OCI-LY7 (cell line): ENCODE measurements at places on chromosomes 5 and 9.

GRCh38 chr5:132422720-132423437 lies 53.4 kb downstream of the SLC22A5 start:
- DNase-seq = peak; percentile 69

DNA sequence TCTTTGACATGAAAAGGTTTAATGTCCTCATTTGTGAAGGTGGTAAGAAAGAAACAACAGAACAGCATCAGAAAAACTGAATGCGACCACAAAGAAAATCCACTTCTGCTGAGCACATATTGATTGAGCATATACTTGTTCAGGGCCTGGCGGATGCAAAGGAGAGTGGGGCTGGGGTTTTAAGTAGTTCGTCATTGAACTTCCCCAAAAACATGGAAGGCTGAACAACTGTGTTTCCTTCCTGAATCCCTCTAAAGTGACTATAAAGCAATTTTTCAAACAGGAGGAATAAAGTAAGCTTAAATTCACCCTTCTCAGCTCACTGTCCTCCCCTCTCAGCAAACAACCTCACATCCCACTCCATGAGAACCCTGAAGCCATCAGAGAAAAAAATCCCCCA lies 262.9 kb downstream of the AGTPBP1 start:
- DNase-seq = no peak

DNA sequence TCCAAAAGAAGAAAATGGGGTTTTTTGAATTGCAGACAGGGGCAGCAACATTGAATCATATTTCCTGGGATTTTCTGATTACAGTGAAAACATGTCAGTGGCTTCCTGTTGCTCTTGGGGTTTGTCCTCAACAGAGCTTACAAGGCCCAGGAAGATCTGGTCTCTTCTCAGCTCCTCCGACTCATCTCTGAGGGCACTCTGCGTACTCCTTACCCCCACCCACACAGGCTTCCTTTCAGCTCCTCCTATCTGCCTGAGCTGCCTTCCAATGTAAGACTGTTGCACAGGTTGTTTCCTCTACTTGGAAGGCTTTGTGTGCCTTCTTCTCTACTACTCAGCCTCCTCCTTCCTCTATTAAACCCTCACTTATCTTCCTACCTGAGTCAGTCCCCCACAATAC lies 245.1 kb upstream of the MEF2C start:
- no peak for DNase-seq

GRCh38 chr5:76552546-76552945 lies 70.7 kb downstream of the F2RL2 start:
- no peak for DNase-seq

- peak; percentile 92 for DNase-seq
Measured at GRCh38 chr5:139669662-139670368, 21.7 kb downstream of the CXXC5 start.

DNA sequence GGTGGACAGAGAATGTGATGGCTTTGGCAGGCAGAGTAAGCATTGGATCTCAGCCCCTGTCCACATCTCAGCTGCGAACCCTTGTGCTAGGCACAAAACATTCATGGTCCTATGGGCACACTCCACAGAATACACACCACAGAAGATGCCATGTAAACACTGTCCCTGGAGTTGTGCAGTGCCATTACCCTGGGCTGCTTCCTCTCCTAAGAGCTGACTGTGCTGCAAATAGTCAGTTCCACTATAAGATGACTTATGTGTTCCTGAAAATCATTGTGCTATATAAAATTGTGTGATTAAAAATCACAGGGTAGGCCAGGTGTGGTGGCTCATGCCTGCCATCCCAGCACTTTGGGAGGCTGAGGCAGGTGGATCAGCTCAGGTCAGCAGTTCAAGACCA lies 31.9 kb upstream of the ATP6V1G1 start:
- DNase-seq = no peak

- no peak for DNase-seq
Measured at GRCh38 chr5:136192015-136192525, 892 bp downstream of the SMIM32 start.

GRCh38 chr5:32848681-32849080 lies 137.6 kb downstream of the NPR3 start:
- no peak for DNase-seq

GRCh38 chr5:51902512-51902911 lies 519.3 kb downstream of the ISL1 start:
- no peak for DNase-seq

DNA sequence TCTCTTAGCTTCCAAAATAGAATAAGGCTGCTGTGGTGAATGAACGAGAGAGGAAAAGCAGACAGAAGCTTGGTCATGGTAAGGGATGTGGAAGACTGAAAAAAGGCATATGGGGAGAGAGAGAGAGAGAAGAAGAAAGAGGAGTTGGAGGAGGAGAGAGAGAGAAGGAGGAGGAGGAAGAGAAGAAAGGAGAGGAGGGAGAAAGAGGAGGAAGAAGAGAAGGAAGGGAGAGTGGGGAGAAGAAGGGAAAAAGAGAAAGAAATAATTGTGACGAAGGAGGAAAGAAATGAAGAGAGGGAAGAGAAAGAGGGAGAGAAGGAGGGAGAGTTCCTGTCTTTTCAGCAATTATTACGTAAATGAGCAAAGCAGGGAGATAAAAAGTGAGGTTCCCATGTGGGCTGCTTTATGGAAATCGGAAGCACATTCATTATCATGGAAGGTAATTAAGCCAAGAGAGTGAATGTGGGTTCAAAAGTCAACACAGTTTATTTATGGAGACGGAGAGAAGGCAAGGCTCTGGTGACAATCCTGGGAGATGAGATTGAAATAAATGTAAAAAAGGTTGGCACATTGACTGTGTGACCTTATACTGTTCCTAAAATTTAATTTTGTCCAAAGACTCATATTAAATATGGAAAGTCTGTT lies 611.2 kb downstream of the KIF4B start:
- no peak for DNase-seq

- DNase-seq = no peak
Measured at GRCh38 chr9:15371448-15371845, 51.2 kb upstream of the SNAPC3 start.

DNA sequence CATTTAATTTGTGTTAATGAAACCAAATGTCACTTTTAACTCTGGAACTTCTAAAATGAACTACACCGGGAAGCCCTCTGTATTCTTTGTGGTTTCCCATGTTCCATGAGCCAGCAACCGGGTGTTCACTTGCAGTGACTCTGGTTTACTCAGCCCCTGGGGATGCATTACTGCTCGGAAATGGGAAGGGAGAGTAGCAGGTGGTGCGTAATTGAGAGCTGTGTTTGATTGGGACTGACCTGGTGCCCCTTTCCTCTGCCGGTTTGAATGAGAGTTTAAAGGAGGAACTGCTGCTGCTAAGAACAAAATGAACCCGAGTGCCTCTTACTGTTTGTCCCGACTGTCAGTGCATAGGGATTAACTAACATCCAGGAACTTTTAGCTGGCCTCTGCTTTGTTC lies 100.1 kb upstream of the DHFR start:
- DNase-seq = peak; percentile 51

DNA sequence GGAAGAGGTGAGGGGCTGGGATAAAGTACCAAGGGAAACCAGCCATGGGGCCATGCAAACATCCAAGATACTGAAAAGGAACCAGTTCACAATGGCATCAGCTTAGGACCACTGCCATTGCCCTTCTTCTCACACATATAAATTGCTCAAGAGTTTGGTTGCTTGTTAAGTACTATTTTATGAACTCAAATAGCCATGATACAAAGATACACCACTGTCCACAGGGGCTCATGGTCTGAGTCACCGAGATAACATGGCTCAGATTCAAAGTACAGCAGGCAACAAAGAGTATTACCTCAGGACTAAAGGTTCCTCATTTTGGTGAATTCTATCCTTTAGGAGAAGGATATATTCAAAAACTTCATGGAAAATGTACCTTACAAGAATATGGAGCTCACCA lies 55.6 kb downstream of the FANCC start:
- no peak for DNase-seq

- DNase-seq = no peak
Measured at GRCh38 chr5:53501054-53501453, 20.6 kb downstream of the FST start.

- DNase-seq = no peak
Measured at GRCh38 chr9:99389087-99390033, 167.3 kb downstream of the SEC61B start.

DNA sequence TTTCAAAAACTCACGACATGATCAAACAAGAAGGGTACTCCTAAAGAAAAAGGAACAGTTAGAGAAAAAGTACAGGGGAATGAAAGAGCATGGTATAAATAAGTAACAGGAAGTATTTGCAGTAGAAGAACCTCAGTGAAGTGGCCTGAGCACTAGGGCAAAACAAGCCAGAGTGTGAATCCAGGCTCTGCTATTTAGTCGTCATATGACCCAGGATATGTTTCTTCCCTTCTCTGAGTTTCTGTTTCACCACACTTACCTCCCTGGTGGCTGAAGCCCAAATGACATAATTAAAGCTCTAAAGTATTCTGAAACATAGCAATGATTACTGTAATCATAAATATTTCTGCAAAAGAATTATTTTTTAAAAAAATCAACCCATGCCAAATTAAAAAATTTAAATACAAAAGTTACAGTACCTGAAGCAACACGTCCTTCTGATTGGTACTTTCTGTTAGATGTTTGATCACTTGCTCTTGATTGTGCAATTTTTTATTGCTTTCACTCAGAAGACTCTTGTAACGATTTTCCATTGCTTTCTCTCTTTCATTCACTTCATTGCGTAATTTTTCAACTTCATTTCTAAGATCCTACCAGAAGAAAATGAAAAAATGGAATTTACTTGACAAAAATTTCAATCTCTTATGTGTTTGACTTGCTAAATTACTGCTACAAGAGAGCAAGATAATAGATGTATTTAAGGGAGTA lies 88.9 kb downstream of the CDK5RAP2 start:
- no peak for DNase-seq

DNA sequence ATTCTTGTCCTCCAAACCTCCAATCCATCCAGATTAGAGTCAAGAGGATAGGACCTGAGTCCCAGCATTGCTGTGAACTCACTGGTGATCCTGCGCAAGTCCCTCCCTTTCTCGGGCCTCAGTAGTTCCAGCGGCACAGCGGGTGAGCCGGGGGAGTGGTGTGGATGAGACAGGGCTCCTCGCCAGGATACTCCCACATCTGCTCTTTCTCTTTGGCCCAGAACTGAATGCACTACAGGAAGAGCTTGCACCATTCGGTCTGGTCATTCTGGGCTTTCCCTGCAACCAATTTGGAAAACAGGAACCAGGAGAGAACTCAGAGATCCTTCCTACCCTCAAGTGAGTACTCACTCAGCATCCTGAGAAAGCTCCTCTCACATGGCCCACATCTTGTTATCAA lies 6.3 kb downstream of the GPX3 start:
- DNase-seq = no peak

- no peak for DNase-seq
Measured at GRCh38 chr9:98740226-98740881, 31.6 kb upstream of the GABBR2 start.

GRCh38 chr5:151885138-151885908 lies 39.3 kb downstream of the GLRA1 start:
- no peak for DNase-seq

GRCh38 chr9:23728736-23729135 lies 97.3 kb downstream of the ELAVL2 start:
- no peak for DNase-seq

GRCh38 chr9:132288966-132289365 lies 65.8 kb downstream of the SETX start:
- no peak for DNase-seq

DNA sequence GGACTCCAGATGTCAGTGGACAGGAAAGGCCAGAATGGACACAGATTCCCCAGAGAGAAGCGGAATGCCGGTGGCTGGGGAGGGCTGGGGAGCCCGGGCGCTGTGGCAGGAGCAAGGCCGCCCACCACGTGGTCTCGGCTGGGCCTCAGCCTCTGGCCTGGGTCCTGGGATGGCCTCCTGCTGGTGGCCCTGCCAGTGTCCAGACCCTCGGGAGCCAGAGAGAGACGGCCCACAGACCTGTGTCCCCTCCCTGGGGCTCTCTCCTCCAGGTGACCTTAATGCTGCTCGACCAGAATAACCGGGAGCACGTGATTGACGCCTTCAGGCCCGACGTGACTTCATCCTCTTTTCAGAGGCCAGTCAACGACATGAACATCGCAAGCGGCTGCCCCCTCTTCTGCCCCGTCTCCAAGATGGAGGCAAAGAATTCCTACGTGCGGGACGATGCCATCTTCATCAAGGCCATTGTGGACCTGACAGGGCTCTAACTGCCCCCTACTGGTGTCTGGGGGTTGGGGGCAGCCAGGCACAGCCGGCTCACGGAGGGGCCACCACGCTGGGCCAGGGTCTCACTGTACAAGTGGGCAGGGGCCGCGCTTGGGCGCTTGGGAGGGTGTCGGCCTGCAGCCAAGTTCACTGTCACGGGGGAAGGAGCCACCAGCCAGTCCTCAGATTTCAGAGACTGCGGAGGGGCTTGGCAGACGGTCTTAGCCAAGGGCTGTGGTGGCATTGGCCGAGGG lies 19.0 kb downstream of the FBXW5 start:
- no peak for DNase-seq

DNA sequence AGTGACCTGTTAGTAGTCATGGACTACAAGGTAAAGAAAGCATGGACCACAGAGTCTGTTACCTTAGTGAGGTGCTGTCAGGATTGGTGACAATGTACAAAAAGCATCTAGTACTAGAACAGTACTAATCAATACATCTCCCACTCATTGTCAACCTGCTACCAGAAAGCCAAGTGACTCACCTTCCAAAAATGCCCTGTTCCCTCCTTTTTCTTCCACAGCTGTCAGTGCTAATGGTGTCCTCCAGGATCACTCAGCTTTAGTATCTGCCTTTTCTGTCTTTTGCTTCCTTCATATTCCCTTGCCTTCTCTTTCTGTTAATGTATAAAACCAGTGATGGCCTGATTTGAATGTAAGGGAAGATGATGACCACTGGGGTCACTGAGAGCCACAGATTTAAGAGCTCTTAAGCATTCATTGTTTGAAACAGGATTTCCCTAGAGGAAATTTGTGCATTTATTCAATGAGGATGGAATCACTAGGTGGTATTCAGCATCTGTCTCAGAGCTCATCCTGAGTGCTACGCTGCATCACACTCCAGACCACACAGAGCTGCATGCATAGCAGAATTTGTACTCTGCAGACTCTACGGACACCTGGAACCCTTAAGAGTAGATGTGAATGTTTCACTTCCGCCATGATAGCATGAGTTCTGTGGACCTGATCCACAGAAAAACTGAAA lies 71.0 kb downstream of the SV2C start:
- no peak for DNase-seq

GRCh38 chr5:39850291-39850690 lies 425.5 kb upstream of the DAB2 start:
- no peak for DNase-seq
